ENCODE measurements at places on chromosomes 5 and 9. TPM values are rescaled to one million over a fixed set of nuclear protein-coding genes. Genes with fewer than 3 reads are reported as not detected.

DNA sequence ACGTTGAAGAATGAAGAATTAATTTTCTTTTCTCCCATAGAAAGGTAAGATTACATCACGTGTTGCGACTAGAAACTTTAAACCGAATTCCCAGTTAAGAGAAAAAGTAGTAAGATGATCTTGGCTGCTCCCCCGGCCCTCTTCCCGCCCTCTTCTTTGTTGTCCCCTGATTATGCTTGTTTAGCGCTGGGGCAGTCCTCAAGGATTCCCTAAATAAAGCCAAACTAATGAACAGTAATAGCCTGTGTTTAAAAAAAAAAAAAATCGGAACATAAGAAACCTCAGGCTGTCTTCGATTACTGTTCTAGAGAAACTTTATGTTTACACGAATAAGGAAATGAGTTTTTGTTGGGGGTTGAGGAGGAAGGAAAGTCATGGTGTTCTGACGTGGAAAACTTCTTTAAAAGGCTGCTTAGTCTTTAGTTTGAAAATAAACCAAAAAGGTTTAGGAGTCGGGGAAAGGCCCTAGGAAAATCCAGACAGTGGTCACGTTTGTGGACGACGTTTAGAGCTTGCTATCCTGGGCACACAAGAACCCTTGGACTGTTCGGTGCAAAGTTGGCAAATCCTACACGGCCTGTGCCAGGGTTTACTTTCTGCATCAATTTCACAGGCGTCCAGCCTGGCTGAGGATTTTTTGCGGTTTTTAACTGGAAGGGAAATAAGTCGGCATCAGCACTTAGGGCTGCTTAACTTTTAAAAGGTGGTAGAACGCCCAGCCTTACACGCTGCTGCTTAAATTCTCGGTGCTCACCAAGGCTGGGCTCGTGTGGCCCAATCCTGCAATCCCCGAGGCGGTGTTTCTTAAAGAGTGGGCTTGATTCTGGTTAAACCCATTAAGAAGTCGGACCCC is 1.1 kb upstream of the MAT2B start:
- H3K4me3 ChIP-seq: peak overlapping the region; percentile 81
- H3K27me3 ChIP-seq: no peaks in the 10 kb centered on the region
- peak; percentile 59 for DNase-seq

The ZBTB26 gene
- 6.0 TPM for total RNA-seq

The GRIA1 gene
- not detected for total RNA-seq

GRCh38 chr9:128635266-128636023 is 21.2 kb downstream of the DYNC2I2 start:
- no peaks in the 10 kb centered on the region for H3K4me1 ChIP-seq
- no peak overlapping the region for H3K4me3 ChIP-seq
- no peak overlapping the region for H3K27ac ChIP-seq

The LVRN gene
- total RNA-seq: not detected

The GCNT4 gene
- total RNA-seq: 2.1 TPM

GRCh38 chr5:173670791-173671120 is 54.3 kb upstream of the BOD1 start:
- H3K4me1 ChIP-seq: peaks cover 4% of the 10 kb centered on the region
- H3K4me3 ChIP-seq: no peak overlapping the region
- peaks cover under 1% of the 10 kb centered on the region for H3K36me3 ChIP-seq
- peaks cover 7% of the 10 kb centered on the region for H3K27me3 ChIP-seq
- DNase-seq: no peak

- no peak for DNase-seq
- H3K36me3 ChIP-seq: no peaks in the 10 kb centered on the region
- H3K27ac ChIP-seq: no peak overlapping the region
- H3K27me3 ChIP-seq: peaks cover 2% of the 10 kb centered on the region
- H3K4me3 ChIP-seq: no peak overlapping the region
These were observed 153.2 kb downstream of the NTRK2 start for GRCh38 chr9:84822589-84823233.

- H3K4me3 ChIP-seq: no peak overlapping the region
- DNase-seq: no peak
- H3K27me3 ChIP-seq: no peaks in the 10 kb centered on the region
- no peaks in the 10 kb centered on the region for H3K36me3 ChIP-seq
- no peak overlapping the region for H3K27ac ChIP-seq
These were observed 758.3 kb downstream of the DNAH5 start for GRCh38 chr5:13186177-13186576.

The EGFLAM gene
- not detected for total RNA-seq

DNA sequence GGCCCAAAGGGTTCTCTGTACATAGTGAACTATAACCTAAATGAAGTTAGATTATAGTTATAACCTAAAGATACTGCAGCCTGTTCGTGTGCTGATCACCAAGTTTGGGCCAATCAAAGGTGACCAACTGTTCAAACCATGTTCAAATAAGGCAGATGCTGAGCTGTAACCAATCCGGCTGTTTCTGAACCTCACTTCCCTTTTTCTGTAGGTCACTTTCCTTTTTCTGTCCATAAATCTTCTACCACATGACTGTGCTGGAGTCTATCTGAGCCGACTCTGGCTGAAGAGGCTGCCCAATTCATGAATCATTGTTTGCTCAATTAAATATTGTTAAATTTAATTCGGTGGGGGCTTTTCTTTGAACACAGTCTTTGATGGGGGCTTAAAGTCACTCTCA is 1920.2 kb downstream of the MAT2B start:
- no peak for DNase-seq
- H3K4me1 ChIP-seq: no peaks in the 10 kb centered on the region
- no peak overlapping the region for H3K27ac ChIP-seq
- no peak overlapping the region for H3K4me3 ChIP-seq

DNA sequence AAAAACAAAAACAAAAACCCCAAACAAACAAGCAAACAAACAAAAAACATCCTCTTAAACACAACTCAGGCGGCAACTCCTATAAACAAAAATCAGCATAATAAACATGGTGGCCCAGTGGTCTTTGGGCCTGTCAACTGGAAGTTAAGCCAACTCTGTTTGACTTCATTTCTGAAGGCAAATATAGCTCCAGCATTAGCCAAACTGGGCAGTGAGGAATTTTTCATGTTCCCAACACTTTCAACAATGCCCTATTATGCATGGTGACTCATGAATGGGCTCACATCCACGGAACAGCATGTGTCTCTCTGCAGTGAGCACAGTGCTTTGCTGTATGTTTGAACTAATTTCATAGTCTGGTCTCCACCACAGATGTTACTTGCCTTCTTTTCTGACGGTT is 143.9 kb upstream of the STC2 start:
- no peak overlapping the region for H3K4me3 ChIP-seq
- no peaks in the 10 kb centered on the region for H3K36me3 ChIP-seq
- peaks cover 4% of the 10 kb centered on the region for H3K27me3 ChIP-seq
- no peaks in the 10 kb centered on the region for H3K4me1 ChIP-seq

- H3K36me3 ChIP-seq: no peaks in the 10 kb centered on the region
- no peak overlapping the region for H3K27ac ChIP-seq
- H3K4me1 ChIP-seq: peaks cover 3% of the 10 kb centered on the region
- H3K27me3 ChIP-seq: peaks cover 3% of the 10 kb centered on the region
These were observed 452.7 kb downstream of the BNC2 start for GRCh38 chr9:16417749-16418148.

GRCh38 chr5:147949711-147950573 is 43.6 kb upstream of the C5orf46 start:
- H3K36me3 ChIP-seq: no peaks in the 10 kb centered on the region
- H3K4me1 ChIP-seq: no peaks in the 10 kb centered on the region
- DNase-seq: no peak
- no peak overlapping the region for H3K4me3 ChIP-seq
- H3K27ac ChIP-seq: no peak overlapping the region

DNA sequence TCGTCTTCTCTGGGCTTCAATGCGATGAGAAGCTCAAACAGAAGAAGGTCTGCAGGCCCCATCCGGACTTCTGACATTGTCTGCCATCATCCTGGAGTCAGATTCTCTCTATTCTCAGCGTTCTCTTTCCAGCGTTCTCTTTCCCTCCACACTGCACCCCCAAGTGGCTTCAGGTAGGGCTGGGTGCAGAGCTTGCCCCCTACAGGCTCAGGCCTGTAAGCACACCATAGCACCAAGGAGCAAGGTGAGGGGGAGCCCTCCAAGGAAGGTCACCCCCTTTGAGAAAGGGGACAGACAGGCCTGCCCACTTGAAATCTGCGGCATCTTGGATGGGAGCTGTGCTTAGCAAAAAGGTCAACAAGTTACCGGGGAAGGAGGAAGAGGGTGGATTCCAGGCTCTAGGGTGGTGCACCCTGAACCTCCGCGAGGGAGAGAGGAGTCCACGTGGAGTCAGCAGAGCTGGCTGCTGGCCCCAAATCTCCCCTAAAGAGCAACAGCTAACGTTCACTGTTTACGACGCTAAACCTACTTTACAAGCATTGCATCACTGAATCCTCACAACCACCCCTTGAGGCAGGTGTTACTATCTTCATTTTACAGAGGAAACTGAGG is 27.5 kb downstream of the GPX3 start:
- H3K27me3 ChIP-seq: no peaks in the 10 kb centered on the region
- no peak overlapping the region for H3K4me3 ChIP-seq
- DNase-seq: peak; percentile 53

DNA sequence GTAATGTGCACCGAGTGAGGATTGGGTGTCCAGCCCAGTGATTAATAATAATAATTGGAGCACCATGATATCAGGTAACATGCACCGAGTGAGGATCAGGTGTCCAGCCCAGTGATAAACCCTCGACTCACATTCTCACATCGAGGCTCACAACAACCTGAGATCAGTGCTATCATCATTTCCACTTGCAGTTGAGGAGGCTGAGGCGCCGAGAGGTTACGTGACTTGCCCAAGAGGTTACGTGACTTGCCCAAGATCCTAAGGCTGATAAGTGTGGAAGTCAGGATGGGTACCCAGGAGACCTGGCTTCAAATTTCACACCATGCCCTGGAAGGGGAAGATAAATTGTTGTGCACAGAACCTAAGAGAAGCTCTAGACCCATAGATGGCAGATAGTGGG is 189.4 kb downstream of the MED10 start:
- no peaks in the 10 kb centered on the region for H3K4me1 ChIP-seq
- no peaks in the 10 kb centered on the region for H3K36me3 ChIP-seq
- H3K27ac ChIP-seq: no peak overlapping the region
- H3K4me3 ChIP-seq: no peak overlapping the region
- H3K27me3 ChIP-seq: peaks cover 4% of the 10 kb centered on the region

The ICE1 gene
- 26.5 TPM for total RNA-seq

DNA sequence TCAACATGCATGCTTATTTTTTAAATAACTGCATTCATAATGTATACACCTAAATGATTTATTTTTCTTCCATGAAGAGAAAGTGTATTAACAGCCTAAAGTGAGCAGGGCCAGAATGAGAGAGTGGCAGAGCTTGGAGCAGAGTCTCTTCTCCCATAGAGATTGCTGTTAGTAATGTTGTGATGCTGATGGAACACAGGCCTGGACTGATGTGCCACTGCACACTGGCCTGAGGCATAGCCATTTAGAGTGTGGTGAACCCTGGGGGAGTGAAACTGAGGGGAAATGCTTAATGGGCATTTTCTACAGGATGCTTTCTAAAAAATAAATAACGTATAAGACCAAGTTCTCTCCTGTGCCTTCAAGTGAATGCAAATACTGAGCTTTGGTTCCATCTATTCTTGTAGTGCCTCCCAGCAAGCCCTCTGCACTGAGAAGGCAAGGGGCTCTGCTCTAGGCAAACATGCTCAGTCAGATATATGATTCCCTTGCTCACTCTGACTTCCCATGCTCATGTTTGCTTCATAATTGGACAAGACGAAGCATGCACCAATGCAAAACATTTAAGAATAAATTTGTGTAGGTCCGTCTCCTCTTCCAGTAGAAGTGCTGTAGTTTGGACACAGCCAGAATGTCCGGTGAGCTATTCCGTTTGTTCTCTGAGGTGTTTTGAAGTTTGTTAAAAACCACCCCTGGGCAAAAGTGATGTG is 185.7 kb downstream of the PBX3 start:
- DNase-seq: no peak
- H3K27ac ChIP-seq: no peak overlapping the region
- H3K4me3 ChIP-seq: no peak overlapping the region
- H3K4me1 ChIP-seq: no peaks in the 10 kb centered on the region

- H3K4me3 ChIP-seq: no peak overlapping the region
- H3K27me3 ChIP-seq: peaks cover 19% of the 10 kb centered on the region
- no peak for DNase-seq
- no peaks in the 10 kb centered on the region for H3K36me3 ChIP-seq
- peaks cover 25% of the 10 kb centered on the region for H3K4me1 ChIP-seq
These were observed 13.7 kb upstream of the ARAP3 start for GRCh38 chr5:141695627-141696215.

GRCh38 chr5:129174480-129174879 is 79.9 kb downstream of the ISOC1 start:
- H3K4me1 ChIP-seq: no peaks in the 10 kb centered on the region
- no peak overlapping the region for H3K4me3 ChIP-seq
- no peaks in the 10 kb centered on the region for H3K36me3 ChIP-seq

The SOX30 gene
- total RNA-seq: 0.18 TPM

The SCGB3A2 gene
- not detected for total RNA-seq

GRCh38 chr9:131053896-131054295 is 42.4 kb upstream of the AIF1L start:
- DNase-seq: no peak
- H3K4me3 ChIP-seq: no peak overlapping the region
- H3K27me3 ChIP-seq: no peaks in the 10 kb centered on the region
- H3K36me3 ChIP-seq: no peaks in the 10 kb centered on the region

- no peaks in the 10 kb centered on the region for H3K36me3 ChIP-seq
- no peaks in the 10 kb centered on the region for H3K27me3 ChIP-seq
- DNase-seq: peak; percentile 18
- H3K4me1 ChIP-seq: peaks cover 5% of the 10 kb centered on the region
These were observed 32.7 kb upstream of the NOTCH1 start for GRCh38 chr9:136578626-136578914.

GRCh38 chr9:5445886-5446285 is 4.5 kb upstream of the CD274 start:
- no peaks in the 10 kb centered on the region for H3K27me3 ChIP-seq
- H3K4me3 ChIP-seq: no peak overlapping the region
- H3K27ac ChIP-seq: no peak overlapping the region
- H3K4me1 ChIP-seq: peaks cover 60% of the 10 kb centered on the region

GRCh38 chr5:77855369-77855768 is 79.2 kb upstream of the TBCA start:
- no peak overlapping the region for H3K4me3 ChIP-seq
- no peak for DNase-seq
- peaks cover 15% of the 10 kb centered on the region for H3K4me1 ChIP-seq
- no peak overlapping the region for H3K27ac ChIP-seq
- peaks cover 35% of the 10 kb centered on the region for H3K27me3 ChIP-seq

DNA sequence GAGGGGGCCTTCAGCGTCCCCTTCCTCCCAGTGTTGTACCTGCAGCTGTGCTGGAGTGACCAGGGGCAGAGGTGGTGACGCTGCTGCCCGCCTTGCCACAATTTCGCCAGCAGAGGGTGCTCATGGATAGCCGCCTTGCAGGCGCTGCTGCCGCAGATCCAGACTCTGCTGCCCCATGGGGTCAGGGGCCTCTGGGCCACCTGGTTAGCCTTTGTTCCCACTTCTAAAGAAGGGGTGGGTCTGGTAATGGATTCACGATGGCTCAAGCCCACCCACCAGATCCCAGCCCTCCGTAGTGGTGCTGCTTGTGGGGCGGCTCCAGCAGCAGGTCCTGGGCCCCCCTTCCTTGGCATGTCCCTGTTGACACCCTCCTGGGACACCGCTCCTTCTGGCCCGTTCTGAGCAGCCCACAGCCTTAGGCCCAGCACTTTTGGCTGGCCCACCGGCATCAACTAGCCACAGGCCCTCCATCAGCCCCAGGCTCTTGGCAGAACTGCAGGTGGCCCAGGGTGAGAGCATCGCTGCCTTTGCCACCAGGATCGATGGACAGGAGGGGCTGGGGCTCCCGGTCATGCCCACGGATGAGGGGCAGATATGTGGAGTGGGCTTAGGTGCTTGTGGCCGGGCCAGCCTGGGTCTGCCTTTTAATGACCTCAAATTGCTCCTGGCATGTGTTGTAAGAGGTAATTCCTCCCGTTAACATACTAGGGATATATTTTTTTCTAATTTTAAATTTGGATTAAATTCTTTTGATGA is 57.2 kb downstream of the COL5A1 start:
- no peaks in the 10 kb centered on the region for H3K4me1 ChIP-seq
- peak; percentile 82 for DNase-seq
- H3K27me3 ChIP-seq: no peaks in the 10 kb centered on the region
- H3K4me3 ChIP-seq: no peak overlapping the region
- no peaks in the 10 kb centered on the region for H3K36me3 ChIP-seq
- H3K27ac ChIP-seq: no peak overlapping the region
